ENCODE measurements at places on chromosomes 5 and 9.

GRCh38 chr9:70472268-70473249 is 58.1 kb upstream of the KLF9 start:
- DNase-seq, result no peak

DNA sequence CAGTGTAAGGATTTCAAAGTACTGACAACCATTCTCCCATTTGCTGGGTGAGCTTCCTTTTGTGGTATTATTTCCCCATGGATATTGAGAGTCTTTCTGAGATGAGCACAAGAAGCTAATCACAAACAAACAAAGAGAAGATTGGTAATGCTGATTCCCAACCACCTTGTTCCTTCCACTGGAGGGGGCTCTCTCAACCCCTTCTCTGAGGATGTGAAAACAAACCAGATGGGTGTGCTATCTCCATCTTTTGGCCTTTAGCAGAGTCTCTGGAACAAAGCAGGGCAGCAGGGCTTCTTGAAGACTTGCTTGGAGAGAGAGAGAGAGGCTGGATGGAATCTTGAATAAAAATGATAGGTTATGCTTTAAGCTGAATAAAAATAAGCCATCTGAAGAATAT is 576.7 kb upstream of the ZNF462 start:
- no peak for DNase-seq

DNA sequence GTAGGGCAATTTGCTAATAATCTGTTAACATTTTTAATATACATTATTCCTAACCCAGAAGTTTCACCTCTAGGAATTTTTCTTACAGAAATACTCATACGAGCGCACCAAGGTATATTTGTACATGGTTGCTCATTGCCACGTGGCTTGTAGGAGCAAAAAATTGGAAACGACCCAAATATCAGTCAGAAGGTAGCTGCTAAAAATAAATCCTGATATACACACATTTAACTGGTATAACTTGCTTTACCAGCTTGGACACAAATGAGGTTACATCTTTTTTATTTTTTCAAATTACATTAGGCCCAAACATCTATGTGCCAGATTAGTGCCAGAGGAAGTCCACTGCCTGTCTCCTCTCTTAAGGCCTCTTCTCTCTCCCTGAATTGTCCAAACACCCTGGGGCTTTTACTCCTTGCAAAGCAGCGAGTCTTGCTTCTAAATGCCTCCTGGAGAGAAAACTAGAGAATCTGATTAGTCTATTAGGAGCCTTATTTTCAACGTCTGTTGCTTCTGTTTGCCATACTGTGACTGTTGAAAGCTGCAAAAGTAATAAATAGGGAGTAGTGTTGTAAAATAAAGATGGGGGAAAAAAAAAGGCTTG is 92.0 kb upstream of the SSBP2 start:
- DNase-seq, result no peak

DNA sequence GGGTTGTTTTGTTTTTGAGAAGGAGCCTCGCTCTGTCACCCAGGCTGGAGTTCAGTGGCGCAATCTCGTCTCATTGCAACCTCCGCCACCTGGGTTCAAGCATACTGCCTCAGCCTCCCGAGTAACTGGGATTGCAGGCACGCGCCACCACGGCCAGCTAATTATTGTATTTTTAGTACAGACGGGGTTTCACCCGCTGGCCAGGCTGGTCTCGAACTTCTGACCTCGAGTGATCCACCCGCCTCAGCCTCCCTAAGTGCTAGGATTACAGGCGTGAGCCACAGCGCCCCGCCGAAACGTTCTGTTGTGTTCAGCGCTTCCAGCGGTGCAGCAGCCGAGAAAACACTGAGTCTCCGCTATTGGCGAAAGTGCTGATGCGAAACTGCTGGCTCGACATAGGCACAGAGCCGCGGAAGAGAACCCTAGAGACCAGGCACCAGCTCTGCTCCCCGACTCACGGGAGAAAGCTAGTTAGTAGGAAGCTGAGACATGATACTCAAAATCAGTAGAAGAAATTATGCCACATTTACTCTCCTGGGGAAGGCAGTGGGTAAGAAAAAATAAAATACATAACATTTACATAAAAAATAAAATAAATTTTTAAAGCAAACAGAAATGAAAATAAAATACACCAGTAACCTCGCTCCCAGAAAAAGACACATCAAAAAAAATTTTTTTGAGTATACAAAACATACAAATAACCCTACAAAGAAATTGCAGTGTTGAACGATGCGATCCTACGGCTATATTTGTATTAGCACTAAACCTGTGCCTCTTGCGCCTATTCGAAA is 31.6 kb downstream of the ANXA2R start:
- DNase-seq, result peak; percentile 94

GRCh38 chr9:104835161-104835560 is 71.2 kb downstream of the NIPSNAP3B start:
- DNase-seq, result no peak

DNA sequence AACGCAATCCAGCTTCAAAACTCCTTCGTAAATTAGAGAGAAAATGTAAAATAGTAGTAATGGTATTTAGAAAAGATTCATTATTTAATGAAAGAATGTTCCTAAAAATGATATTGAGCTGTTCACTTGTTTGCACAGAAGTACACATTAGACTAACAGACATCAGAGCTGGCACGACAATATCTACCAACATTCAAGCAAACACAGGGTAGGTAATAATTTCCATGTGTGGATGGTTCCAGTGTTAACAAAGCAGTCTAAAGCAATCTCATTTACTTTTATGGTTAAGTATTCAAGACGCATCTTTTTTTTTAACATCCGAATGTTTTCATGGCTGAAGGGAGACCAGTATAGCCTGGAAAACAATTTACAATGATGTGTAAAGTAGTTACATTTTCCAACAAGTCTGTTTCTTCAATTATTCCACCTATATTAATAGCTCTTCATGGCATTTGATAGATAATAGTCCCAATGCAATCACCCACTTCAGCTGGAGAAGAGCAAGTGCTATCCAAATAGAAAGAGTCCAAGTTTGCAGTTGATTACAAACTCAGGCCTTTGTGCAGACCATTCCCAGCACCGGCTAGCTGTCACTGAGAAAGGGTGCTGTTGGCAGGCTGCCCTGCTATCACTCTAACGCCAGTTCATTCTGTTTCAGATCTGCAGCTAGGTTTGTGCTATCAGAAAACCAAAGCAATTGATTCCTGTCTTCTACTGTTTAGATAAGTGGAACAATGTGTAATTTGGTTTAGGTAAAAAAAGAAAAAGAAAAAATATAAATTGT is 458.8 kb downstream of the DTWD2 start:
- no peak for DNase-seq

- DNase-seq, result no peak
Measured at GRCh38 chr5:149799965-149800516, 69.9 kb downstream of the PPARGC1B start.

GRCh38 chr9:1619915-1620710 is 395.0 kb upstream of the SMARCA2 start:
- DNase-seq, result no peak

GRCh38 chr5:159059722-159060121 is 40.0 kb downstream of the EBF1 start:
- DNase-seq, result no peak

DNA sequence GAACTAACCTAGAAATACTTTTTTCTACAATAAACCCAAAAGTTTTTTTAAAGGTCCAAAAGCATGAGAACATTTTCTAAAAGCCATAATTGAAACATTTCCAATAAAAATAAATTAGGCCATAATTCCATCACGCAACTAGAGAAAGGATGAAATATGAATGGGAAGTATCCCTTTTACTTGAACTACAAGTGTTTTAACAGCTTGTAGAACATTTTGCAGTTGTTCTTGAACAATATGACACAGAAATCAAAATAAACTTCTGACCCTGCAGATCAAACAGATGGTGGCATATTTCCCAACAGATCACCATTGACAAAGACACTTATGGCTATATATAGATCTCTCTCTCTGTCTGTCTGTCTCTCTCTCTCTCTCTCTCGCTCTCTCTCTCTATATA is 624.4 kb downstream of the PSAT1 start:
- no peak for DNase-seq

- DNase-seq, result peak; percentile 33
Measured at GRCh38 chr5:172411484-172412072, 42.7 kb downstream of the SH3PXD2B start.

GRCh38 chr9:90919883-90920282 is 118.3 kb downstream of the SYK start:
- no peak for DNase-seq

DNA sequence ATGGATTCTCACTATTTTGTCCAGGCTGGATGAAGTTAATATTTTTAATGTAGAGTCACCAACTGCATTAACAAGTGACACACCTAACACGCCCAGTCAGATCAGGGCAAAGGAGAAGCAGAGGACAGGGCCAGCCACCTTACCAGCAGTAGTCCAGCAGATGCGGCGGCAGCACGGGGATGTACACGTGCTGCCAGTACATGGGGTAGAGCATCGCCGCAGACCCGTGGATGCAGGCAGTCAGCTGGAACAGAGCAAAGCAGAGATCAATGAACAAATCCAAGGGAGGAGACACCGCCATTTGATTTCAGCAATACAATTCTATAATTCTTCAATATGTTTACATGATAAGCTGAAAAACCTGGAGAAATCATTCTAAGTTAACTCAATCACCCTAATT is 274.2 kb downstream of the CRB2 start:
- no peak for DNase-seq

DNA sequence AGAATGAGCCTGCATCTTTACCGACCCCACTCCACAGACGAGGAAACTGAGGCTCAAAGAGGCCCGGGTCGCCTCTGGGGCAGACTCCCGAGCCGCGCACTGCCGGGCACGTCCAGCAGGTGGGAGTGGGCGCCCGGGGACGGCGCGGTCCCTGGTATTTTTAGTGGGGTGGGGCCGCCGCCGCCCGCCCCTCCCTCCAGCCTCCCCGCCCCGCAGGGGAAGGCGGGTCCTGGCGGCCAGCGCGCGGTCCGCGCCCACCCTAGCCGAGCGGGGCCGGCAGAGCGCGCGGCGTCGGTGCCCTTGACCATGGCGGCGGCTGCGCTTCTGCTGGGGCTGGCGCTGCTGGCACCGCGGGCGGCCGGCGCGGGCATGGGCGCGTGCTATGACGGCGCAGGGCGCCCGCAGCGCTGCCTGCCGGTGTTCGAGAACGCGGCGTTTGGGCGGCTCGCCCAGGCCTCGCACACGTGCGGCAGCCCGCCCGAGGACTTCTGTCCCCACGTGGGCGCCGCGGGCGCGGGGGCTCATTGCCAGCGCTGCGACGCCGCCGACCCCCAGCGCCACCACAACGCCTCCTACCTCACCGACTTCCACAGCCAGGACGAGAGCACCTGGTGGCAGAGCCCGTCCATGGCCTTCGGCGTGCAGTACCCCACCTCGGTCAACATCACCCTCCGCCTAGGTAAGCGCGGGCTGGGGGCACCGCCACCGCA is at the start of gene LAMC3:
Gene LAMC3, plus strand, starts transcription at position 266 of the 710 bp plus-strand sequence. Its CDS starts 41 bp downstream, at position 307.
- no peak for DNase-seq

- no peak for DNase-seq
Measured at GRCh38 chr5:53820802-53821171, 260.3 kb downstream of the NDUFS4 start.

DNA sequence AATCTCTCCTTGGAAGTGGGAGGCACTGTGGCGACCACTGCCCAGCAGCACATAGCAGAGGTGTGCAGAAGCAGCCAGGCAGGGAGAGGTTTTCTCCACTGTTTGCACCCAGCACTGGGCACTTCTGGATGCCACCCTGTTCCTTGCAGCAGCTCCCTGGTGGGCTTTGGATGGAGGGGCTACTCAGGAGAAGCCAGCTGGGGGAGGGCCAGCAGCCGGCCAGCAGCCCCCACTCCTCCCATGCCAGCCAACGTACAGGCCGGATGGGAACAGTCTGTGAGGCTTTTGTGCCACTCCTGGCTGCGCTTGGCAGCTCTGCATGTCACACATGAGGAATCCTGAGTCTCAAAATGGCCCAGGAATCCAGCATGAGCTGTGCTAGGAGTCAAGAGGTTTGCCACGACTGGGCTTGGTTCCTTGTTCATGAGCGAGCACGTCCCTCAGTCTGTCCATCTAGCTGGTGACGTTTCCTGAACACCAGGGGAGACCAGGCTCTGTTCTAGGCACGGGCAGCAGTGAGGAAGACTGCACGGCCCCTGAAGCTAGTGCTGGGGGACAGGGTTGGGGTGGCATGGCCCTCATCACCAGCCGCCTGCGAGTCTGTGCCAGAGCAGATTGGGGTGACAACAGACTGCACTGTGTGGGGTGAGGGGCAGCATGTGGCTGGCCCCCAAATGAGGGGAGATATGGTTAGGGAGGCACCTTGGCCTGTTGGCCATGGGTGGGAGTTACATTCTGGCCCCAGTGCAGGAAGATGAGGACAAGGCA is 10.1 kb downstream of the PHF2 start:
- no peak for DNase-seq

DNA sequence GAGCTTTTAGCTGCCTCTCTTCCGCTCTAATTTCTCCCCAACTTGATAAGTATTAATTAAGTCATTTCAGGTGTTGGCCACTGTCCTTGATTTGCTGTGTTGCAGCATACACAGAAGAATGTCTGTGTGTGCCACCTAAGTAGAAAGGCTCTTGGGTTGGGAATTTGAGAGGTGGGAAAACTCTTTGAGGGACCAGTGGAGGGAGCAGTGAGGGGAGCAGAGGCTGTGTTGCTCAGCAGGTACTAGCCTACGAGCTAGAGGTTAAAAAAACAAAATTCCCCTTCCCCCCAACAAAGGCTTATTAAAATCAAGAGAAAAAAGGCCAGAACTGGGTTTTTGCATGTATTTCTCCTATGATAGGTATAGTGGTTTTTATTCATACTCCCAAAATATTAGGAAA is 20.9 kb downstream of the RPS23 start:
- DNase-seq, result no peak

GRCh38 chr9:130333041-130333711 is 67.6 kb downstream of the HMCN2 start:
- no peak for DNase-seq

DNA sequence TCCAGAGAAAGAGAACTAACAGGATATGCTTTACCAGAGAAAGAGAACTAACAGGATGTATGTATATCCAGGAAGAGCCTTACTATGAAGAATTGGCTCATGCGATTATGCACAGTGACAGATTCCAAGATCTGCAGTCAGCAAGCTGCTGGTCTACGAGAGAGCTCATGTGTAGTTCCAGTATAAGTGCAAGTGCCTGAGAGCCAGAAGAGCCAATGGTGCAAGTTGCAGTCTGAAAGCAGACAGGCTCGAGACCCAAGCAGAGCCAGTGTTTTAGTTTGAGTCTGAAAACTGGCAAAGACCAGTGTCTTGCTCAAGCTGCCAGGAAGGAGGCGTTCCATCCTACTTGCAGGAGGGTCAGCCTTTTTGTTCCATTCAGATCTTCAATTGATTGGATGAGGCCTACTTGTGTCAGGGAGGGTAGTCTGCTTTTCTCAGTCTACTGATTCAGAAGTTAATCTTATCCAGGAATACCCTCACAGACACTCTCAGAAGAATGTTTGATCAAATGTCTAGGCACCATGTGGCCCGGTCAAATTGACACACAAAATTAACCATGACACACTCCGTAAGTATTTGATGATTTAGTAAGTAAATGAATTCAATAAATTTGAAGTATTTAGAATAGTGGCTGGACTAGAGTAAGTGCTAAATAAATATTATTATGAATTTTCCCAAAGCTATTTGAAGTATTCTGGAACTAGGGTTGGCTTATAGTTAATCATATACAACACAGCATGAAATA is 372.1 kb upstream of the SGCD start:
- no peak for DNase-seq

GRCh38 chr5:1481266-1481958 is 36.2 kb upstream of the SLC6A3 start:
- no peak for DNase-seq

All from transverse colon (tissue), 4 donors.